Vein endothelial cell (primary cell): ENCODE measurements at places on chromosomes 12 and 14. TPM values are rescaled to one million over a fixed set of nuclear protein-coding genes. Genes with fewer than 3 reads are reported as not detected.

APOF gene
- total RNA-seq: not detected in 2 replicates

PRKCH gene
- total RNA-seq: 194 and 200 TPM in 2 replicates

IRAK3 gene
- 9.8 and 11.6 TPM in 2 replicates for total RNA-seq

AMDHD1 gene
- 0.29 TPM in 1 of 2 replicates, not detected in the other for total RNA-seq

NPAS3 gene
- 0.10 and 0.33 TPM in 2 replicates for total RNA-seq

EML5 gene
- total RNA-seq: under 0.01 and 0.10 TPM in 2 replicates

EFS gene
- not detected in 2 replicates for total RNA-seq

ART4 gene
- total RNA-seq: 23.8 and 42.1 TPM in 2 replicates

BATF gene
- 2.5 and 2.9 TPM in 2 replicates for total RNA-seq

KHNYN gene
- total RNA-seq: 46.6 and 61.7 TPM in 2 replicates

METTL1 gene
- total RNA-seq: 5.9 TPM in 2 replicates

HIP1R gene
- total RNA-seq: 131 and 137 TPM in 2 replicates

CEBPE gene
- total RNA-seq: not detected in 2 replicates

HOTAIR gene
- under 0.01 TPM in 1 of 2 replicates, not detected in the other for total RNA-seq

TAS2R10 gene
- 0.98 and 1.5 TPM in 2 replicates for total RNA-seq

CISTR gene
- not detected in 2 replicates for total RNA-seq

NEK9 gene
- 19.9 and 24.8 TPM in 2 replicates for total RNA-seq

SMCO2 gene
- not detected in 2 replicates for total RNA-seq

RERGL gene
- total RNA-seq: not detected in 2 replicates

GAS2L3 gene
- total RNA-seq: 21.9 and 39.6 TPM in 2 replicates

TPPP2 gene
- not detected in 2 replicates for total RNA-seq

MYL6 gene
- total RNA-seq: 1,838 and 2,061 TPM in 2 replicates

SERPINA3 gene
- total RNA-seq: not detected in 2 replicates

TAMALIN gene
- 39.4 and 58.5 TPM in 2 replicates for total RNA-seq

BICDL1 gene
- total RNA-seq: not detected in 2 replicates

NUAK1 gene
- 84.6 and 116 TPM in 2 replicates for total RNA-seq

KRT85 gene
- not detected in 2 replicates for total RNA-seq

TRPV4 gene
- 3.5 and 4.6 TPM in 2 replicates for total RNA-seq

MYF6 gene
- total RNA-seq: not detected in 2 replicates

KRT6C gene
- not detected in 2 replicates for total RNA-seq

SNW1 gene
- total RNA-seq: 52.9 and 69.1 TPM in 2 replicates

MRPL42 gene
- 32.3 and 86.7 TPM in 2 replicates for total RNA-seq

PRR4 gene
- total RNA-seq: 0.76 and 2.3 TPM in 2 replicates

TBC1D30 gene
- 14.0 and 20.1 TPM in 2 replicates for total RNA-seq

COCH gene
- 0.29 and 0.65 TPM in 2 replicates for total RNA-seq

ANKS1B gene
- 0.48 and 0.65 TPM in 2 replicates for total RNA-seq

DAO gene
- not detected in 2 replicates for total RNA-seq

HCAR2 gene
- not detected in 2 replicates for total RNA-seq

GLS2 gene
- total RNA-seq: not detected in 2 replicates

SLC39A5 gene
- not detected in 2 replicates for total RNA-seq

TAS2R7 gene
- 0.48 TPM in 1 of 2 replicates, not detected in the other for total RNA-seq

RNASE8 gene
- not detected in 2 replicates for total RNA-seq

AQP6 gene
- not detected in 2 replicates for total RNA-seq

PYGL gene
- 54.5 and 55.3 TPM in 2 replicates for total RNA-seq

SLC38A4 gene
- total RNA-seq: 0.19 and 0.33 TPM in 2 replicates

TAS2R9 gene
- total RNA-seq: 0.19 TPM in 1 of 2 replicates, not detected in the other

TSHR gene
- not detected in 2 replicates for total RNA-seq

CCDC60 gene
- total RNA-seq: not detected in 2 replicates

CLEC1B gene
- not detected in 2 replicates for total RNA-seq

TXNDC16 gene
- total RNA-seq: 2.3 and 3.0 TPM in 2 replicates

MOAP1 gene
- total RNA-seq: 16.7 and 17.5 TPM in 2 replicates

TESPA1 gene
- total RNA-seq: not detected in 2 replicates

PLEKHG7 gene
- not detected in 2 replicates for total RNA-seq

RFX4 gene
- not detected in 2 replicates for total RNA-seq

C12orf54 gene
- total RNA-seq: not detected in 2 replicates

PLEKHH1 gene
- 0.10 and 0.33 TPM in 2 replicates for total RNA-seq

ITGB7 gene
- under 0.01 TPM in 1 of 2 replicates, not detected in the other for total RNA-seq

FOXN4 gene
- total RNA-seq: not detected in 2 replicates

GALNT8 gene
- 0.19 and 0.33 TPM in 2 replicates for total RNA-seq
